ENCODE measurements at places on chromosomes 5 and 9.

DNA sequence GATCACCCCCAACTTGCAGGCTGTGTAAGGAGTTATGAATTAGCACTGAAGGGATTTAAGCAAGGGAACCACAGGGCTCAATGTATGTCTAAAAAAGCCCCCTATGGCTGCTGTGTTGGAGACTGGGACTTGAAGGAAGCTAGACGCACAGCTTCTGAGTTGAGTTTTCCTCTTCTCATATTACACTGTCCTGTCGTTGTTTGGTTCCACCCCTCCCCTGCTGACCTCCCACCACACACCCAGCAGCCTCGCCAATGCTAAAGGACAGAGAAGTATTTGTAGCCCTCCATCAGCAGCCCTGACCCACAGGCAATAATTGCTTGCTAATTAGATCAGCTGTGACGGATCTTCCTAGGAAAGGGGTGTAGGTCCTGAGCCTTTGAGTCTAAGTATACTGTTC is 15.1 kb upstream of the CARTPT start:
- no peak for DNase-seq

- no peak for DNase-seq
Observed at GRCh38 chr5:58239731-58240130, 220.2 kb downstream of the PLK2 start.

- DNase-seq = peak; percentile 21
Observed at GRCh38 chr5:177553671-177554429, 513 bp downstream of the FAM193B start.

DNA sequence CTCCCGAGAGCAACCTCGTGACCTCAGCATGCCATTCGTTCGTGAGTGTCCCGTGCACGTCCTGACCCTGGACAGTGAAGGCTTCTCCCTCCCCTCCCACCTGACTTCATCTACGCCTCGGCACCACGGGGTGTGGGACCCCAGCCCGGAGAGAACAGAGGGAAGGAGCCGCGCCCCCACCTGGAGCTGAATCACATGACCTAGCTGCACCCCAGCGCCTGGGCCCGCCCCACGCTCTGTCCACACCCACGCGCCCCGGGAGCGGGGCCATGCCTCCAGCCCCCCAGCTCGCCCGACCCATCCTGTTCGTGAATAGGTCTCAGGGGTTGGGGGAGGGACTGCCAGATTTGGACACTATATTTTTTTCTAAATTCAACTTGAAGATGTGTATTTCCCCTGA is 38.3 kb upstream of the FCN2 start:
- no peak for DNase-seq

- no peak for DNase-seq
Observed at GRCh38 chr9:115121181-115121580, 3.2 kb upstream of the TNC start.

DNA sequence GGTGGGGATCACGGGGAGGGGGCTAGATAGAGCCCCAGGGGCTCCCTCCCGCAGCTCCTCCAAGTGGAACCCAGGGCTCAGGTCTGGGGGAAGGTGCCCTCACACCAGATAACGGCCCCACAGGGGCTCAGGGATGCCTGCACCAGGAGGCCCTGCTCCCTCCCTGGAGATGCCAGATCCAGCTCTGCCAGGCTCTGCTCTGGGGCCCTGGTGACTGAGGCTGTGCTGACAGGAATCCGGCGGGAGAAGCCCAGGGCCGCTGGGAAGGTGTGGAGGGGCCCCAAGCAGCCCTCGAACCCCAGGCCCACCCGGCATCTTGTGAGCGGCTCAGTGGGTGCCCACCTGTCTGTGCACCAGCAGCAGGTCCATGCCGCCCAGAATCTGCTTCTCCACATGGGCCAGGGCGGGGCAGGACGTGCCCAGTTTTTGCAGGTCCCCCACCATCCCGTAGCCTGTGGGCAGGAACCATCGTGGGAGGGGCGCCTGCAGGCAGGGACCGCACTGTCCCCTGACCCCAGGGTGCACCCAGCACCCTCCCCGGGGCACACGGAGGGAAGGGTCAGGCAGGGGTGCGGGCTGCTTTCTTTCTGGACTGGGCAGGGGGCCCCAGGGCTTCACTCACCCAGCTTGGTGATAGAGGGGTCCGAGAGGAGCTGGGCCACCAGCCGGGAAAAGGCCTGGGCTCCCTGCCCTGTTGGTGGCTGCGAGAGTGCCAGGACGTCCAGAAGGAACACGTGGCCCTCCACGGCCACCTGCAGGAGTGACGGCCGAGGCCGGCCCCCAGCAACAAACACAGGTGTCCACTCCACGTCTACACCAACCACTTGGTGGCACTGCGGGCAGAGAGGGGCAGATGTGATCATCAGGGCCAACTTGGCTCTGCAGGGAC is 48.9 kb upstream of the NRARP start:
- DNase-seq = no peak

GRCh38 chr5:72510610-72511181 is 3.5 kb upstream of the ZNF366 start:
- DNase-seq = no peak

DNA sequence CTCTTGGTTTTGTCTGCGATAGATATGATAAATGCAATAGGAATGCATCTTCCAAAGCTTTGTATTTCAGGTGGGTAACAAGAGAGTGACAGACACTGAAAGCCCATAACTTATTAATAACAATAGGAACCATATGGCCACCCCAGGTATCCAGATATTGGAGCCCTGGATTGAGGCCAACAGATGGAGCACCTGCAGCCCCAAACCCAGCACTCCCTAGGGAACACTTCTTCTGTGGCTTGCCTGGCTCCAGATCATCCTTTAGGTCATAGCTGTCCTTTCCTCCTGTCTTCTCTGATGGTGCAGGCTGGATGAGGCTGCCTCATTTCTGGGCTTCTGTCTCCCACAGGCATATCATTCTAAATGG is 5.0 kb upstream of the IL3 start:
- DNase-seq = no peak

DNA sequence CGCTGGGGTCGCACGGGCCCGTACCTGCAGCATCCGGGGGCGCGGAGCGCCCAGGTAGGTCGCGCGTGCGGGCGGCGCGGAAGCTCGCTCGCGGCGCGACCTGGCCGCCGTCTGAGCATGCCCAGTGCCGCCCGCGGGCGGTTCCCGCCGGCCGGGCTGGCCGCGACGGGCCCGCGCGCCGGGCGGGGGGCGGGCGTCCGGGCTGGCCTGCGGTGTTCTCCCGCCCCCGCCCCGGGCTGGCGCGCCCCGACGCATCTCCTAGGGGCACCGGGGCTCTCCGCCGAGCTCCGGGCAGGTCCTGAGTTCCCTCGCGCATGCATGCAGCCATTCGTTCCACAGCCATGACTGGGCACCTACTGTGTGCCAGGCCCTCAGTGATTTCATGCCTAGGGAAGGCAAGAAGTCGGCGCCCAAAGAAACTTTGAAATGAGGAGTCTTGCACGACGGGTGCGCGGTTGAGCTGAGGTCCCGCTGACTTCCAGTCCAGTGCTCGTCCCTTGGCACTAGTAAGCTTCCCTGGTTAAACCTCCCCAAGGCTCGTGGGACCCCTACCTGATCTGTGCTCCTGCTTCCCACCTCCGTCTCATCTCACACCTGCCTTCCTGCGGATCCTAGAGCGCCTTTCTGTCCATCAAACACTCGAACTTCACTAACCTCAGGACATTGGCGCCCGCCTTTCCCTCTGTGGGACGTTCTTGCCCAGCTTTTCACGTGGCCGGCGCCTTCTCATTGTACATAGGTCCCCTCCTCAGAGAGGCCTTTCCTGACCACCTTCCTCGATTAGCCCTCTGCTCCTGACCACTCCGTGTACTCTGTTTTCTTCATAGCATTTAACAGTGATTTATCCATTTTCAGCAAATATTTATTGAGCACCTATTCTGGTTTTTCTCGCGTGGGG is at the start of gene PTPN3:
TSS of gene PTPN3 (minus strand) at position 113 of the 898 bp plus-strand sequence. CDS start 34,873 bp downstream, outside the sequence.
- DNase-seq = no peak

DNA sequence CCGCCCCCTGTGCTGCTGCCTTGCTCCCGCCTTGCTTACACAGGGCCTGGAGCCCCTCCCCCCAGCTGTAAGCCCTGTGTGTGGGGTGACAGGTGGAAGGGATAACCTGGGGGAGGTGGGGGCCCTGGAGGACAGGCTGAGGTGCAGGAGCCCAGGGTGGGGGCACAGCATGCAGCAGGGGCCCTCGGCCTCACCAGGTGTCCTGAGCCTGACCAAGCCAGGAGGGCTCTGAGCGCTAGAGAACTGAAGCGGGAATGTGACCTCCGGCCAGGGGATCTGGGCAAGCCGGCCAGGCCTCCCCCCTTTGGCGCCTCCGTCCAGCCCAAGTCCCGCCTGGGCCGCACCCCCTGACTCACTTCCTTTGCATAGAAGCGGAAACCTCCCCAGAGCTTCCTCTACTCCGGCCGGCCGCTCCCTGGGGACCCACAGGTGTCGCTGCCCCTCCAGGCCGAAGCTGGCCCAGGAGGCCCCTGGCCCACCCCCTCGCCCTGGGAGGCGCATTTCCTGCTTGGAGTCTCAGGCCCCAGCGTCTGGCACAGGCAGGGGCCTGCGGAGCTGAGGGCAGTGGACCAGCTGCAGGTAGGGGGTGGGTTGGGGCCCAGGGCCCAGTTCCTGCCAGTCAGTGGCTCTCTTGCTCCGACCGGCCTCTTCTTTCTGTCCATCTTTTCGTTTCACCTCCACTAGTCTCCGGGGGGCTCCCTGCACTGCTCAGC is at the start of gene TOR4A:
TSS of gene TOR4A (plus strand) at position 398 of the 713 bp plus-strand sequence. CDS start 964 bp downstream, outside the sequence.
- no peak for DNase-seq

DNA sequence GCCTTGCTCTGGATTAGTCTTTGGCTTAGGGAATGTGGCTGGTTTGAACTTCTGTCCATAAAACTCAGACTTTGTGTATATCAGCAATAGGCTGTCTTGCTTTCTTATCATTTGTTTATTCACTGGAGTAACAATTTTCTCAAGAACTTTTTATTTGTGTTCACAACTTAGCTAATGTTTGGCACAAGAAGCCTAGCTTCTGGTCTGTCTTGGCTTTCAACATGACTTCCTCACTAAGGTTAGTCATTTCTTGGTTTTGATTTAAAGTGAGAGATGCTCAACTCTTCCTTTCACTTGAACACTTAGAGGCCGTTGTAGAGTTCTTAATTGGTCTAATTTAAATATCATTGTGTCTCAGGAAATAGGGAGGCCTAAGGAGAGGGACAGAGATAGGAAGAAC is 4.9 kb downstream of the FBXO38 start:
- no peak for DNase-seq

GRCh38 chr5:132674671-132675506 is 1.1 kb downstream of the IL4 start:
- DNase-seq = no peak

DNA sequence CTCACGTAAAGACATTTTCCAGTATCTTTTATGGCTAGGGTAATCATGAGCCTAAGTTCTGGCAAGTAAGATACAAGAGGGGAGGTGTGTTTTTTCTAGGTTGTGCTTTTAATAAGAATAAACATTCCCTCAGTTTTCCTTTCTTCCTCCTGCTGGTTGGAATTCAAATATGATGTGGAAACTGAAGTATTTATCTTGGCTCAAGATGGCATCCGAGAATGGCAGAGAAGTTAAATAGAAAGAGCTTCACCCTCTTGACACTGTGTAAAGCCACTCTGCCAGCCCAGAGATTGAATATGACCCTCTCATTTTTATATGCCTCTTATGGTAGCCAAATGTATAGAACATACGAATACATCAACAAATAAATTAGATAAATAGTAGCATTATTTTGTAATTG is 438.4 kb downstream of the ISL1 start:
- DNase-seq = no peak

GRCh38 chr5:81750308-81751008 is 439 bp downstream of the SSBP2 start:
- no peak for DNase-seq

DNA sequence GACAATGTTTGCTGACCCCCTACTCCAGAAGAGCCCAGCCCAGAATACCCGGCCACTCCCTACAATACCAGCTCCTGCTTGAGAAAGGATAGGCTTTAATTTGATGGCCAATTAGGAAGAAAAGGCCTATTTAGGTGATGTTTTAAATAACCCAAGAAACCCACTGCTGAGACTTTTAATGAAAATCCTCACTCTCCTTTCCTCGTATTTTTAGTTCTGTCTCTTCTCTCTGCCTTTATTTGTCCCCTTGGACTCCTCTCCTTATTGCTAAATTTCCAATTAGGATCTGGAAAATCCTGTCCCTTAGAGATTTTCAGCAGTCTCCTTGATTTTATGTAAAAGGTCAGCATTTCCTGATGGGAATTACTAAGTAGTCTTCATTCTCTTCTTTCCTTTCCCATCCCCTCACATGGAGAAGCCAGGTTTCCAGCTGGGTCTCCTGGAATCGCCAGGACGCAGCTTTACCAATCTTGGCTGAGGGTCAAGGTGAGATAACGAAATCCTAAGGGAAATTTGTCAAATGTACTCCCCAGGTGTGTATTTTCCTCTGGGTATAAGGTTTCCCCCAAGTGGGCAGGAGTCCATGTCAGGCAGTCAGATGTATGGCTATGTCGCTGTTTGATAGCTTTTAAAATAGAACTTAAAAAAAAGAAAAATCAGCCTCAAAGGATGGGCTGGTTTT is 11.7 kb downstream of the STC2 start:
- DNase-seq = no peak

GRCh38 chr5:72030237-72030636 is 77.0 kb upstream of the MAP1B start:
- no peak for DNase-seq

DNA sequence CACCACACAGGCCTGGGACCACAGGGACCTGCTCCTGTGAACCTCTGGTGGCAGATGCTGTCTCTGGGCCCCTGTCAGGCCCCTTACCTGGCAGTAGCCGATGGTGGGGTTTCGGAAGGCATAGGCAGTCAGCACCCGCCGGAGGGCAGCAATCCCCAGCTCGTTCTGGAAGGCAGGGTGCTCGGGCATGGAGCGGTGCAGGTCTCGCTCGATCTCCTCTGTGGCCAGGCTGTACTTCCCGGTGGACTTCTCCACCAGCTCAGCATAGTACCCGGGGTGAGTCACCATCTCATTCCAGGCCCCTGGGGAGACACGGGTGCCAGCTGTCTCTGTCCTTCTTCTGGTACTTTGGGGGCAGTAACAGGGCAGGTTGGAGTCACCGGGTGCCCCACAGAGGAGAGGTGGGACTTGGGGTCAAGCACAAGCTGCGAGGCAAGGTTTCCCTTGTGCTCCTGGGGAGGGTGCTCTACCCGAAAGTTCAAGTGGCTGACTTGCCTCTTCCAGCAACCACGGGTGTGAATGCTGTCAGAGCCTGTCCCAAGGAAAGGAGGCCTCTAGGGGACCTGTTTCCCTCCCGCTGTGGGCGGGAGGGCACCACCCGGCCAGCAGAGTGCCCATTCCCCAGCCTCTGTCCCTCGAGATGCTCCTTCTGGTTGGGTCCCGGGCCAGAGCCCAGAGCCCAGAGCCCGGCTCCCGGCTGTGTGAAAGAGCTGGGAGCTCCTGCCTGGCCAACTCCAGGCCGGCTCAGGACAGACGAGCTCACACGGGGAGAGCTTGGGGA is 19.8 kb upstream of the MRNIP start:
- DNase-seq = no peak

DNA sequence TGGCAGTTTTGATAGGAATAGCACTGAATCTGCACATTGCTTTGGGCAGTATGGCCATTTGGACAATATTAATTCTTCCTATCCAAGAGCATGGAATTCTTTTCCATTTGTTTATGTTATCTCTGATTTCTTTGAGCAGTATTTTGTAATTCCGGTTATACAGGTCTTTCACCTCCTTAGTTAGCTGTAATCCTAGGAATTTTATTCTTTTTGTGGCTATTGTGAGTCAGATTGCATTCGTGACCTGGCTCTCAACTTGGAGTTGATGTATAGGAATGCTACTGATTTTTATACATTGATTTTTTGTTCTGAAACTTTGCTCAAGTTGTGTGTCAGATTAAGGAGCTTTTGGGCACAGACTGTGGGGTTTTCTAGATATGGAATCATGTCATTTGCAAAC is 24.0 kb downstream of the TMEM161B start:
- DNase-seq = no peak

Data from activated CD4-positive, CD25-positive, alpha-beta regulatory T cell treated with anti-CD3 and anti-CD28 coated beads, Interleukin-2, amount 50 U/mL, for 16 hours (primary cell).